NCI-H510A (cell line): ENCODE measurements at places on chromosomes 7 and 10.

DNA sequence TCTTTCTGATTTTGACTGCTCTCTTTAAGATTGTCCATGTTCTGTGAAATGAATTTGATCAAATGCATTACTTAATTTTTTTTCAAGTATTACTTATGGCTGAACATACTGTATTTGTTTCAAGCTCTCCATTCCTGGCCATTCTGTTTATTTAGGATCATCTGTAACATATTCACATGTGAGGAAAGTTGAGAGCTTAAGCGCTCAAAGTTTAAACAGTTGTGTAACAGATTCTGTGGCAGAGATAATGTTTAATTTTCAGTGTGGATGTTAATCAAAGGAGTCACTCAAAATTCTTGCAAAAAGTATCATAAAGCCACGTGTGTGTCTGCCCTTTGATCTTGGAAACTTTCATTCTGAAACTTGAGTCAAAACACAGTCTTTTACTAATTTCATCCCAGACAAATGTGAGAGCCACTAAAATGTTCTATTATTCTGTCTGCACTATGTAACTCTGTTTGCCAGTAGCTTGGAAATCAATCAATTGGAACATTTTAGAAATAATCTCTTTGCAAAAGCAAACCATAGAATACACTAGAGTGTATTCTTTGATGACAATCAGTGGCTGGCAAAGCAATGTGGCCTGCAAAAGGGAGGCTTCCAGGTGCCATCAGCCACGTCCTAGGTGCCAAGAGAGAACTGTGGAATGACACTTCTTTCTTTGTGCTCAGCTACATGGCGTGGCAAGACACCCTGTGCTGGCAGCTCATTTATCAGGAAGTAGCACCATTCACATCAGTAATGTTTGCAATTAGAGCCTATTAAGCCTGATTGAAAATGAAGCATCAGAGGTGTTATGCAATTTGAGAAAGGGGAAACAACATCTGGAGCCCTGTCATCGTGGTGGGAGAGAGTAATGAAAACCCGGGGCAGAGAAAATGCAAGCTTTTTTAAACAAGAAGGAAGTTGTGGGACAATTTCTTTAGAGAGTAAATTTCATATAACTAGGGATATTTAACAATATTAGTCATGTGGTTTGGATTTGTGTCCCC lies 40.9 kb downstream of the ARL5B start:
- no peak for DNase-seq

- no peak for DNase-seq
Observed at GRCh38 chr7:24913801-24914464, 66.0 kb downstream of the OSBPL3 start.

DNA sequence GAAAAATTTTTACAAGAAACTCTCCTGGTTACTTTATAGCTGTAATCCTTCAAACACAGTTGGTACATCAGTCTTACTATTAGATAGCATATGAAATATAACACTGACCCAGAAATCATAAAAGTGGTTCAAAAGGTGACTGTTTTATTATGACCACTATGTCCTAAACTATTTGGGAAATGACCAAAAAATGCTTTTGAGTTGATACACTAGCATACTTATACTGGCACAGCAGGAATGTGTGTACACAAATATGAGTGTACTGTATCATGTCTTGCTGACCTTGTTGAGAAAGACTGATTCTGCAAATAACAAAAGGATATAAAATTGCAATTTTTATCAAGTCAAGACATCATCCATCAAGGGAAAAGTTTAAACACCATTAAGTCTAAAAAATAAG lies 24.3 kb downstream of the CSTF2T start:
- DNase-seq, result no peak

DNA sequence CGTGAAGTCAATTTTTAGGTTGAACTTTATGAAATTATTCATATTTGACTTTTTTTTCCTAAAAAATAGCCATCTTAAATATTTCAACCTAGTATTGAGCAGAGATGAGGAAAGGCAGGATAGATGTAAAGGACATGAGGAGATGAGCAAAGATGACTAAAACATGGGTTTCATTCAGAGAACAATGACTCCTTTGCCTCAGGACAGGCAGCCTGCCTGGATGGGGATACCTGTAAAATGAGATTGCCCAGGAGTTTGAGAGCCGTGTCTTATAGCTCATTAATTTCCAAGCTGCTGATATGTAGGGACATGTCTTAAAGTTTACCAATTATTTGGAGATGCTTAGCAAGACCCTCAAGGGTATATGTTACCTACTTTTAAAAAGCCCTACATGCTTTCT lies 243.8 kb upstream of the MDFIC start:
- DNase-seq, result no peak

DNA sequence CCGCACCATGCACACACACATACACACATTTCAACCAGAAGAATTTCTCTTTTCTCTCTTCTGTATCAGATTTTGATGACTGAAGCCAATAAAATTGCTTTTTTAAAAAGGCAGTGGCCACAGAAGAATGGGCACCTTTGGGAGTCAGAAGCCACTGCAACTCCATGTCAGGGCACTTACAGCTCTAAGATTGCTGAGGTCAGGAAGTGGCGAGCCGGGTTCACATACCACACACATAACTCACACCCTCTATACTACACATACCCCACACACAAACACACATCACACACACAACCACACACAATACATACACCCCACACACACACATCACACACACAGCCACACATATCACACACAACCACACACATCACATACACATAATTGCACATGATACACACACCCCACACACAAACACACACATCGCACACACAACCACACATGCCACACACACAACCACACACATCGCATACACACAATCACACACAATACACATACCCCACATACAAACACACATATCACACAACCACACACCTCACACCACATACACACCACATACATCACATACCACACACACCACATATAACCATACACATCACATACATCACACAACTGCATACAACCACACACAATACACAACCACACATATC lies 31.2 kb downstream of the GPRIN2 start:
- no peak for DNase-seq

- no peak for DNase-seq
Observed at GRCh38 chr7:1103789-1104515, 16.0 kb downstream of the GPER1 start.

- DNase-seq, result no peak
Observed at GRCh38 chr10:124520558-124521428, 59.2 kb downstream of the LHPP start.

GRCh38 chr10:32205670-32206069 lies 141.3 kb downstream of the EPC1 start:
- no peak for DNase-seq

- no peak for DNase-seq
Observed at GRCh38 chr10:86963341-86963919, 4.9 kb upstream of the ADIRF start.

- no peak for DNase-seq
Observed at GRCh38 chr10:49138361-49138891, 4.6 kb upstream of the FAM170B start.

- DNase-seq, result no peak
Observed at GRCh38 chr10:49652421-49653272, 26.8 kb upstream of the C10orf53 start.

DNA sequence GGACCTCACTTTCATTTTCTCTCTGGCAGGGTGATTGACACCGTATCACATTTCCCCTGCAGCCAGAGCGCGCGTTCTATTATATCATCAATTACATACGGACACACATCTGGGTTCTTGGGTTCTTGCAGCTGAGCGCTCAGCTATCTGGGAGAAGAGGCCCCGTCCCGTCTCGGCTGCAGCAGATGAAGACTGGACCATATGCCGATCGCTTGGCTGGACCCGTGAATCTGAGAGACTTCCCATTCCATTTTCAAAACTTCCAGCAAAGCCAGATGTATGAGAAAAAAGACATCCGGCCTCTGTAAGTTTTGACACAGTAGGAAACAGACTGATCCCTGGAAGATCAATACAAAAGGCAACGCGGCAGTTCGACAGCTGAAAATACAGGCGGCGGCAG lies 99.8 kb downstream of the JCAD start:
- no peak for DNase-seq

- no peak for DNase-seq
Observed at GRCh38 chr10:4437061-4437460, 388.9 kb upstream of the AKR1E2 start.

GRCh38 chr10:84818961-84819360 lies 490.6 kb downstream of the CCSER2 start:
- peak; percentile 6 for DNase-seq

GRCh38 chr7:108308276-108308675 lies 148.0 kb downstream of the NRCAM start:
- DNase-seq, result no peak

DNA sequence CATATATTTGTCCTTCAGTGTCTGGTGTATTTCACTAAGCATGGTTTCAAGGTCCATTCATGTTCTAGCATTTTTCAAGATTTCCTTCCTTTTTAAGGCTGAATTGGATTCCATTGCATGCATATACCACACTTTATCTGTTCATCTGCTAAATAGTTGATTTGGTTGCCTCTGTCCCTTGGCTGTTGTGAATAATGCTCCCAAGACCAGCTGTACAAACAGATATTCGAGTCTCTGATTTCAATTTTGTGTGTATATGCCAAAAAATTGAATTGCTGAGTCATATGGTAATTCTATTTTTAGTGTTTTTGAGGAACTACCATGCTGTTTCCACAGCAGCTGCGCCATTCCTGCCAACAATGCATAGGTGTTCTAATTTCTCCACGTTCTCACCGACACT lies 216.4 kb downstream of the NRG3 start:
- DNase-seq, result no peak

DNA sequence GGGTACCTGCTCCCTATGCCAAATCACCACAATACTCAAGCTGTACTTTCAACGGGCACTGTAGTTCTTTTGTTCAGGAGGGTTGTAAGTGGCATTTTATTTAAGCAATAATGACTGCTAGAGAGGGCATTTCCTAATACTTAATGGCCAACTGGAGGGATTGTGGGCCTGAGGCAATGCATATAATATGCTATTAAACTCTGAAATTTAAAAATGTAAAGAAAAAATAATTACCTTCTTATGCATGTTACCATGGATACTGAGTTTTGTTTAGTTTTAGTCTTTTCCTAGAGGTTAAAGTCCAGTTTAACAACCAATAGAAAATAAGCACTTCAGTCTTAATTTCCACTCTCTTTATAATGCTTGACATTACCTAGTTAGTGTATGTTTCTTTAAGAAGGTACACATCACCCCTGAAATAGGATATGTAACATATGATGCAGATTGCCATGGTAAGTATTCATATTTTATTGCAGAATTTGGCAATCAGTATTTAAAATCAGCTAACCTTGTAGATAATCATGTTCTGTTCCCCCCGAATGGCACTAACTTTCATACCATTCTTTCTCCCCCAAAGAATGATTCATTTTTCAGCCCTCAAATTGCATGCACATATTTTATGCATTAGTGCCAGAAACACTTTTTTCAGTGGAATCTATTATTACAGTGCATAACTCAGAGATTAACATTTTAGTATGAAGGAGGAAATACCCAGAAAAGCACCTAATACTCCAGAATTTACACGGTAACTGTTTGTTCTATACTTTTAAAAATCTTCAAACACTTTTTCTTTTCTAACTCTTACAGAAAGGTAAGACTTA lies 90.3 kb upstream of the ZNF438 start:
- no peak for DNase-seq

- DNase-seq, result no peak
Observed at GRCh38 chr7:18566829-18567228, 71.3 kb downstream of the HDAC9 start.

DNA sequence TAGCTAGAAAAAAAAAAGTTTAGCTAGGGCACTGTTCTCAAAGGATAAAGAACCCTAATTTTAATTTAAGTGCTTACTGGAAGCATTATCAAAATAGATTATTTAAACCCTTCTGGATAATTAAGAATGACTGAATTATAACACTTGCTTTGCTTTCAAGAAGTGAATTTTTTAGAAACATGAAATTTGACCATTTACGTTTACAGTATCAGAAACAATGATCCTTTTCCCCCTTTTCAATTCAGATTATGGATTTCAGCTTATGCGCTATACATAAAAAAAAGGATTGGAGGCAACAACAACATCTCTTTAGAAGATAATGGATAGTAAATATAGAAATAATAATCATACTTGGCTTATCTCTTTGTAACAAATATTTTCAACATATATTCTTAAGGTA lies 39.2 kb downstream of the CREM start:
- no peak for DNase-seq

DNA sequence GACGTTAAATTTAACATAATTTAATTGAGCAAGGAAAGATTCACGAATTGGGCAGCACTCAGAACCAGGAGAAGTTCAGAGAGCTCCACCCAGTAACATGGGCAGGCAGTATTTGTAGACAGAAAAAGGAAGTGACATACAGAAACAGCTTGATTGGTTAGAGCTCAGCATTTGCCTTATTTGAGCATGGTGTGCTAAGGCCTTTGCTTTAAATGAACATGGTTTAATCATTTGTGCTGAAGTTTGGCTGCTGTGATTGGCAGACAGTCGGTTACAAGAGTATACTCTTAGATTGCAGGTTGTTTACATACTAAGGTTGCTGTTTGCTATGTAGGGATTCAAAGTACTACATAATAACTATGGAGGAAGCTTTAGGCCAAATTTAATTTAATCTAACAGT lies 199.2 kb downstream of the MALRD1 start:
- DNase-seq, result no peak

DNA sequence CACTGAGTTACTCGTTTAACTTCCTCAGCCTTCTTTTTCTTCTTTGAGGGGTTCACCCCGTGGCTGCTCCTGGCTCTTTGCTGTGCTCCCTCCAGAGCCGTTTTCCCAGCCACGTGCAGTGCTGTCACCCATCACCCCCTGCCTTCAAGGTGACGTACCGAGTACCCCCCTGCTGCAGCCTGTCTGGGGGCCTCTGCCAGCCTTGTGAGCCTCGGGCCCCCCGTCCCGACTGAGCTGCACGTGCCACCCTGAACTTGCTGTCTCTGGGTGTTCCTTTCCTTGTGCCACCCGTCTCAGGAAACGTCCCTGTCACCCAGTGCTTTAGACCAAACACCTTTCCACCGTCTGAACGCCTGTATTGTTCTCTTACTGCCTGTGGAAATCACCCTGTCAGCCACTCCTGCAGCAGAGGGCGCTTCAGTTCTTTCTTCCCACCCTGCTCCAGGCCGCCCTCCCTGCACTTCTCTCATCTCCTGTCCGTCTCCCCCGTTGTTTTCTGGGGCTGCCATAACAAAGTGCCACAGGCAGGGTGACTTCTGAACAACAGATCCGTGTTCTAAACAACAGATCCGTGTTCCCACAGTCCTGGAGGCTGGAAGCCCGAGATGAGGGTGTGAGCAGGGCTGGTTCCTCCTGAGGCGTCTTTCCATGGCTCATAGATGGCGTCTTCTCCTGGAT lies 44.6 kb downstream of the WDR37 start:
- DNase-seq, result no peak

- DNase-seq, result no peak
Observed at GRCh38 chr10:70925377-70926225, 37.2 kb upstream of the PCBD1 start.

DNA sequence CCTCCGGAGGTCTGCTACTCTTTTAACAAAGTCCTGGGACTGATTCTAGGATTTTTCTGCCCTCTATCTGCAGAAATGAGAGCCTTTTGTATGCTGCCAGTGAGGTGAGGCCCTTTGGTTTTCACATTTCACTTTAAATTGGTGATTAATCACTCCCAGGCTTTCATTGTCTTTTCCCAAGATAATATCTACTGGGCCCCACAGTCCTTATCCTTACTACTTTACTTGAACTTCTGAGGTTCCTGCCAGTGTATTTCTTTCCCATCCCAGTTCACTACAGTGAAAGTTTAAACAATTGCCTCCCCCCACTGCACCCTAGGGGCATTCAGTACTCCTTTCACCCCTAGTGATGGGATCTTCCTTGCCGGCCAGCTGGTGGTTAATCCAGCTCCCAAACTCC lies 127.4 kb upstream of the INHBA start:
- DNase-seq, result no peak
